ENCODE measurements at places on chromosomes 3 and 15. TPM values are rescaled to one million over a fixed set of nuclear protein-coding genes. Genes with fewer than 3 reads are reported as not detected.

GALNT15 gene
- not detected for total RNA-seq

REC114 gene
- total RNA-seq: not detected

DNA sequence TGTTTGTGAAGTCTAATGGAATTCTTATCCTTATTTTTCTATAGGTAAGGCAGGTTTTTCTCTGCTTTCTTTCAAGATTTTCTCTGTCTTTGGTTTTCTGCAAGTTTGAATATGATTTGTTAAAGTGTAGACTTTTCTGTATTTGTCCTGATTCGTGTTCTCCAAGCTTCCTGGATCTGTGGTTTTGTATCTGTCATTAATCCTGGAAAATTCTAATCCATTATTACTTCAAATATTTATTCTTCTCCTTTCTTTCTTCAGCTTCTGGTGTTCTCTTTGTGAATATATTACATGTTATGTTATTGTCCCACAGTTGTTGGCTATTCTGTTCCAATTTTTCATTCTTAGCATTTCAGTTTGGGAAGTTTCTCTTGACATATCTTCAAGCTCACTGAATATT lies 76.4 kb downstream of the PDCD6IP start:
- DNase-seq: no peak

DNA sequence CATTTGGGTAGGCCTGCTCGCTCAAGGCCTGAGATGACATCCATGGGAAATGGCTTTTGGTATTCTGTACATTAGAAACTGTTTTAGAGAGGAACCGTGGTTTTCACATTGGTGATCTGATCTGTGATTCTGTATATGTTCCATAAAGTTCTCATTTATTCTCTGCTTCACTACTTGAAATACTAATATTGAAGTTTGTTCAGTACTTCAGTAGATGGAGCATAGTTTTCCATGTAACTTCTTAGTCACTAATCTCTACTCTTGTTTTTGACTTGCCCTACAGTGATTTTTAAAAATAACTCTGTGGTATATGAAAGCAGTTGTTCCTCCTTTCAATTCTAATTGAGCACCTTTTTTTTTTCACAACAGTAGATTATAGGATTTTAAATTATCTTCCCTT lies 66.5 kb downstream of the MBNL1 start:
- DNase-seq: no peak

GRCh38 chr15:98794211-98794610 lies 145.9 kb downstream of the IGF1R start:
- no peak for DNase-seq

DNA sequence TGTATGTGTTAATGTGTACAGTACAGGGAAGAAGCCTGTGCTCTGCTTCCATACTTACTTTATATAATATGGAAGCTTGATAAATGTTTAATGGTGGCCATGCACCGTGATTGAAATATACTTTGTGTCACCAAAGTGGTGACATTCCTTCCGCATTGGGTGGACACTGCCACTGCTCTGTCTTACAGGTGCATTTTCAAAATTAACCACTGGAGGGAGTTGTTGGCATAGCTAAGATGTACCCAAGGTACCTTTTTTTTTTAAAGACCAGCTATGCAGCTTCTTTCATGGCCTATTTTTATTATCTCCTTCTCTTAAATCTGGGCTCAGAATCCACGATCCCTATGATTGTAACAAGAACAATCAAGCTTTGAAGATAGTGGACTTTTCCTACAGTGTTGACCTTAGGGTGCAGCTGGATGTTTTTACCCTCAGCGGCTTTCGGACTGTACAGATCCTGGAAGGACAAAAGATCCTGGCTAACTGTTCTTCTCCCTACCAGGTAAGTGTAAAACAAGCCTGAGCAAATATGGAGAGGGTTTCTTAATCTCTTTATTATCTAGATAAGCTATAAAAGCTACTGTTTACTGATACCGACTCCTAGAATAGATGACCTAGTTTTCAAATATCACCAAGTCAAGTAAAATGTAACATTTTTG lies 21.6 kb upstream of the PAK6 start:
- DNase-seq: peak; percentile 36

DNA sequence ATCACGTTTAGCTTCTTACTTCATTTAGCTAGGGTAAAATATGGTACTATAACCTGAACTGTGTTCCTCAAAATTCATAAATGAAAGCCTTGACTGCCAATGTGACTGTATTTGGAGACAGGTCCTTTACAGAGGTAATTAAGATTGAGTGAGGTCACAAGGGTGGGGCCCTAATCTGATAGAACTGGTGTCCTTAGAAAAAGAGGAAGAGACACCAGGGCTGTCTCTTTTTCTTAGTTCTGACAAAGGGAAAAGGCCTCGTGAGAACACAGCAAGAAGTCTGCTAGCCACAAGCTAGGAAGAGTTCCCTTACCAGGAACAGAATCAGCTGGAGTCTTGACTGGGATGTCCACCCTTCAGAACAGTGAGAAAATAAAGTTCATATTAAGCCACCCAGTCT lies 162.7 kb downstream of the GMNC start:
- no peak for DNase-seq

- DNase-seq: no peak
Measured at GRCh38 chr3:149316437-149316836, 17.0 kb downstream of the TM4SF18 start.

- no peak for DNase-seq
Measured at GRCh38 chr3:15659254-15659975, 57.9 kb downstream of the BTD start.

BAHD1 gene
- total RNA-seq: 25.6 TPM

GRCh38 chr15:51260202-51260601 lies 78.2 kb downstream of the CYP19A1 start:
- no peak for DNase-seq

DNA sequence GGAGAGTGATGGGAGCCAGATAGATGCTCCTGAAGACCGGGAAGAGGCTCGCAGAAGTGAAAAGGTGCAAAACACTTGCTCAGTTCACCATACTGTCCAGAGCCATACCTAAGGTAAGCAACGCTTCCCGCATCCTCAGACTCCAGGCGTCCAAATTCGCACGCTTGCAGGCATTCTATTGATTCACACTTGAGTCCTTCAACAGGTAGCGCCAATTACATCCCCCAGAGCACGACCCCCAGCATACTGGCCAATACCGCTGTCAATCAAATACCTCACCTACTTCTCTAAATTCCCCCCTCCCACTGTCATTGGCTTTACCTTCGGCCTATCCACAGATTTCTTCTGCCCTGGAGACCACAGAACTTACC lies 361 bp upstream of the STXBP5L start:
- no peak for DNase-seq

CLDN11 gene
- 2.0 TPM for total RNA-seq

GRCh38 chr15:74121039-74121438 lies 9.3 kb upstream of the ISLR2 start:
- no peak for DNase-seq

DNA sequence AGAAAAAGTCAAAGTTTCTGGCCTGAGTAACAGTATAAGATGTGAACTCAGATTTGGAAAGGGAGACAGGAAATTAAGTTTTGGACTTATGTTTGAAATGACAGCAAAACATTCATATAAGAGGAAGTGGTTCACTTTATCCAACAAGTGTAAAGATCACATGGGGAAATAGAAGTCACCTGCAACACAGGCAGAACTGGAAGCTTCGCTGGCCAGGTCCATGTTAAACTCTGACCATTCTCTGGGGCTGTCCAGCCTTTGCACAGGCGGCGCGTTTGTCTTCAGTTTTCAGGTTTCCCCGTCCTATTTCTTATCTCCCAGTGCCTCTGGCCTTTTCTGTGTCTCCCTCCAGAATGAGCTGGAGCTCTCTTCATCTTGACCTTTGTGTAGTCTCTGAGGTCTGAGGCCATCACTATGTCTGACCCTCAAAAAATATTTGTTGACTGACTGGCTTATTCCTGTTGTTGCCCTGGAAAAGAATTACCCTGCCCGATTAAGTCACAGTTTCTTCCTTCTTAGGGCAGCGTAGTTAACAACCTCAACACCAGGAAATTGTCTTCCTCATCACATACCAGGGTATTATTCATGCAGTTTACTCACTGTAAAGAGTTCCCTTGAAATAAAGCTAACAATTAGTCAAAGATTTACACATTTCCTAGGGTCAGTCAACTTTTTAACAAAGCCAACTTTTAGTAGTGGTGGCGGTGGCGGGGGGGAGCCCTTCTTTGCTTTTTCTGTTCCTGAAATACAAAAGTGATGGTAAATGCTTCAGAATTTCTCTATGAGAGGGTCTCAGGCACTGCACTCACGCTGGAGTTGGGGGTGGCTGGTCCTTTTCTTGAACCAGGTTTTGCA lies 959 bp upstream of the RASA2 start:
- no peak for DNase-seq

- DNase-seq: no peak
Measured at GRCh38 chr15:100786901-100787566, 92.6 kb upstream of the ALDH1A3 start.

UROC1 gene
- total RNA-seq: not detected

DNA sequence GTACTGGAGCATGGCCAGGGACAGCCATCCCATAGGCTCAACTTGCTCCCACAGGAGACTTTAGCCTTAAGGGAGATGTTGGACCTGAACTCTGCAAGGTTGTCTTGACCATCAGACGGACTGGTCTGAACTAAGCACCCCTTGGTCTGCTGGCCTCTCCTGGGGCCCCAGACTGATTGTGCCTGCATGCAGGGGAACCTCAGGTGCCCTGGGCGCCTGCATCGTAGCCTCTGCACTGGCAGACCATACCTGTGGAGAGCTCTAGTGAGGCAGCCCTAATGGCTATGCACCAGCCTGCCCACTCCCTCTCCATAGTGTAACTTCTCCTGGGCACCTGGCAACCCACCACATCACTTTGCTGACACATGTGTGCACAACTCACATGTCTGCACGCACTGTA lies 395.6 kb downstream of the ZPLD1 start:
- DNase-seq: no peak

ANAPC13 gene
- total RNA-seq: 73.0 TPM

CDCP1 gene
- not detected for total RNA-seq

- DNase-seq: no peak
Measured at GRCh38 chr3:129281726-129282125, 3.1 kb downstream of the HMCES start.

DNA sequence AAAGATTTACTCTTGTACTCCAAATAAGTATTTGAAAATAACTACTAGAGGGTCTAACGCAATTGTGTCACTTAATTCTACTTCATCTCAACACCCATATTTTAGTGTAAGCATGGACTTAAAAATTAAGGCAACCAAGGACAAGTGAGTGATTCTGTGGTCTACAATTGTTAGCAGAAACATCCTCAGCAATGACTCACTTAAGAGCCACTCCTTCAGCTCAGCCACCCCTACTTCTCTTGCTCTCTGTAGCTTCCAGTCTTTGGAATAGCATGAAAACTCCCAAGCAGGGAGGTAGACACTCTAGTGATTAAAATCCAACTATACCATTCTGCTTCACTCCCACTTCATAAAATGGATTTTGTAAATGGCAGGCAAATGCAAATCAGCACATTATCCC lies 116.0 kb upstream of the LRRN1 start:
- DNase-seq: no peak

LRRC31 gene
- total RNA-seq: not detected

GRCh38 chr3:17431004-17431403 lies 311.4 kb downstream of the TBC1D5 start:
- DNase-seq: no peak

- DNase-seq: peak; percentile 19
Measured at GRCh38 chr15:88912500-88912921, 668 bp downstream of the MFGE8 start.

DNA sequence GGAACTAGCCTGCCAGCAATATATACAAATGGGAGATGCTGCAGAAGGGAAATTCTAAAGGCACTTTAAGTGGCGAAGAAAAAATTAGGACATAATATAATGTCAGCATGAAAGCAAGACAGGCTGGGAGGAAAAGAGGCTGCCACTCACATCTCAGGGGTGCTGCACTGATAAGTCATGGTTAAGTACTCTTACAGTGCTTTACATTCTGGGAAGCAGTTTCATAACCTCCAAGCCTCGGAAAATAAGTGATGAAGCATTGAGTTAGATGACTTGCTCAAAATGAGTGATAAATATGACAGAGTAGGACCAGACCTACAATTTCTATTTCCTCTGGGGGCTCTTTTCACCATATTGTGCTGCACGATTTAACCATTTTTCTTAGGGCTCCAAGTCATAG lies 109.0 kb downstream of the HERC1 start:
- DNase-seq: no peak

GRCh38 chr15:78360367-78360801 lies 20.2 kb downstream of the CRABP1 start:
- DNase-seq: no peak

DNA sequence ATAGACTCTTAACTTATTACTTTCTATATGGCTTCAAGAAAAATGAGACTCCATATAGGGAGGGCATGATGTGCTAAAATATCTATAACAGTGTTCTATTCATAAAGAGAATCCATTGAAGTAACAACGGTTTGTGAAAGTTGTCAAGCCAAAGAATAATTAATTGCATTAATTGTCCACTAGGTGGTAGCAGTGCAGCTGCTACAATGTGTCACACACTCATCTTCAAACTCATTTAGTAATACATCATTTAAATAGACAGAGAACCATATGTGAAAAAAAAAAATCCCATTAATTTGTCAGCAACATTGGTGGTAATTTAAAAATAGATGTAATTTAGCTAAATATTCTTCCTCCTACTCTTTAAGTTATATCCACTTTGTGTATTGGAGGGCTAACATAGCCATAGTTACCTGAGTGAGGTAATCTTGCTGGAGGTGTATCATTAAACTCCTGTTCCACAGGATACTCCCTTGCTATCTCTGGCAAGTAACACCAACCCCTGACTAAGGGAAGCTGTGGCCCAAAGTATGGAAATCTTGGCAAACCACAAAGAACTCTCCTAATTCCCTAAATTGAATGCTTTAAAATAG lies 3.7 kb upstream of the CPA3 start:
- DNase-seq: no peak

UBE3A gene
- total RNA-seq: 99.9 TPM

GRCh38 chr3:194364652-194365434 lies 4.7 kb downstream of the LRRC15 start:
- DNase-seq: no peak

GRCh38 chr3:141233457-141234161 lies 2.0 kb downstream of the PXYLP1 start:
- no peak for DNase-seq

GRM7 gene
- 1.5 TPM for total RNA-seq

DNA sequence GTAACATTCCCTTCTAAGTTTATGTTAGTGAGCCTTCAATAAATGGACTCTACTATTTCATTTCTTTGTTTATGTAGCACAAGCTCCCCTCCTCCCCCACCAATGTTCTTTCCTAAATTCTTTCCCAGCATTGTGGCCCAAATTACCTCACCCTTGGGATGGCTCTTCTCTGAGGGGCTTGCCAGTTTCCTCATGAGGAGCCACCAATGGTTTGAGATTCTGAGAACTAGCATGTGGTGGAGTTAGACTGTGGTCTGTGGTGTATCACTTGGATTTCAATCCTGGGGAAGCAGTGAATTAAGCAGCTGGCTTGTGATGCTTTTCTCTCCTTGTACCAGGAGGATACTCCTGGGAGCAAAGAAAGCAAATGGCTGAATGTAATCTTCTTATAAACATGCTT lies 50.0 kb upstream of the NPHP3 start:
- DNase-seq: no peak

GRCh38 chr3:44235604-44236484 lies 5.8 kb upstream of the TOPAZ1 start:
- peak; percentile 35 for DNase-seq

CCR9 gene
- not detected for total RNA-seq

- no peak for DNase-seq
Measured at GRCh38 chr3:38469852-38470251, 16.2 kb downstream of the ACVR2B start.

IP6K1 gene
- 63.3 TPM for total RNA-seq
